ENCODE measurements at places on chromosomes 16 and 17.

DNA sequence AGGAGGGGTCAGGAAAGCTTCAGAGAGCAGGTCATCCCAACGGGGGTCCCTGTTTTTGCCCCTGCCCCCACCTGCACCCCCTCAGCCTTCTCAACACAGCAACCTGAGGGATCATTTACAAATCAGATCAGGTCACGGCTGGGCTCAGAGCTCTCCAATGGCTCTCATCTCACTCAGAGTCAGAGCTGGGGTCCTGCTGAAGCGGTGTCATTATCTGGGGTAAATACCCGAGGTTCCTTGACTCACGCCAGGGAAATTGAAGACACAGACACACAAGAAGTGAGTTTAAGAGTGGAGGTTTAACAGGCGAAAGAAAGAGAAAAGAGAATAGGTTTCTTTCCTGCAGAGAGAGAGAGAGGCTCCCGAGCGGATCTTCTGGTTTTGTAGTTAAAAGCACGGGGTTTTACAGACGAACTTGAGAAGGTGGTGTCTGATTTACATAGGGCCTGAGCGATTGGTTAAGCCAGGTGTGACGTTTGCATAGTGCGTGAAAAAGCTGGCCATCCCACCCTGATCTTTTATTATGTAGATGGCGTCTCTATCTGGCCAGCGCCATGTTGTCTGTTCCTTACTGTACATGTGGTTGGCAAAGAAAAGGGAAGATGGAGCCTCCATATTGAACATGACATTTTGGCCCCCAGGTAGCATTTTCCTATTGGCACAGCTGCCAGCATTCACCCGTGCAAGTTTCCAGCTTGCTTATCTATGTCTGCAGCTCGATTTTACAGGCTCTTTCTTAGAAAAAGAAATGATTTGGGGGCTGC is 51.4 kb downstream of the WSB1 start:
- no peak for DNase-seq

- no peak for DNase-seq
These were observed 31.9 kb downstream of the ZNF287 start for GRCh38 chr17:16537130-16537458.

DNA sequence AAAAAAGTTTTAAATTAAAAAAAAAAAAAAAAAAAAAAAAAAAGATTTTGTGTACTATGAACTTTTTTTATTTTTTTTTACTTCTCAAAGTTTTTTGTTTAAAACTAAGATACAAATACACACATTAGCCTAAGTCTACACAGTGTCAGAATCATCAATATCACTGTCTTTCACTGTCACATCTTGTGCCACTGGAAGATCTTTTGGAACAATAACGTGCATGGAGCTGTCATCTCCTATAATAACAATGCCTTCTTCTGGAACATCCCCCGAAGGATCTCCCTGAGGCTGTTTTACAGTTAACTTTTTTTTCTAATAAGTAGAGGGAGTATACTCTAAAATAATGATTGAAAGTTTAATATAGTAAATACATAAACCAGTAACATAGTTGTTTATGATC is 295.7 kb downstream of the KCNJ2 start:
- no peak for DNase-seq

DNA sequence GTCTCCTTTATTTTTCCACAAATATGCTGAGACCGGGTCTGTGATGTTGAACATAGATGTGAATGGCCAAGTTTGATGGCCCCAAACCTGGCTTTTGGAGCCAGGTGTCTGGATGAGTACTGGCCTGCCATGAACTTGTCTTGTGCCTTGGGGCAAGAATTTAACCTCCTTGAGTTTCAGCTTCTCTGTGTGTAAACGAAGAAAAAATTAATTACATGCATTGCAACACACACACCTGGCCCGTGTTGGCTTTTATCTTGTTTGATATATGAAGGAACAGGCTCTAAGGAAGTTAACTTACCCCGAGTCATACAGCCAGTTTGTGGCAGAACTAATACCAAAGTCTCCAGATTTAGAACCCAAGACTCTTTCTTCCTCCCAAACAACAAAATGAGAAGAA is 13.1 kb downstream of the FBXO39 start:
- no peak for DNase-seq

- no peak for DNase-seq
These were observed 30.3 kb upstream of the TOX3 start for GRCh38 chr16:52577130-52577706.

GRCh38 chr16:20859699-20860098 is 40.5 kb downstream of the DCUN1D3 start:
- DNase-seq = no peak

- peak; percentile 67 for DNase-seq
These were observed at the start of gene LLGL2 for GRCh38 chr17:75524970-75525805. Gene LLGL2 (plus strand): TSS chr17:75525697. CDS start chr17:75543427, 17,730 bp downstream.

DNA sequence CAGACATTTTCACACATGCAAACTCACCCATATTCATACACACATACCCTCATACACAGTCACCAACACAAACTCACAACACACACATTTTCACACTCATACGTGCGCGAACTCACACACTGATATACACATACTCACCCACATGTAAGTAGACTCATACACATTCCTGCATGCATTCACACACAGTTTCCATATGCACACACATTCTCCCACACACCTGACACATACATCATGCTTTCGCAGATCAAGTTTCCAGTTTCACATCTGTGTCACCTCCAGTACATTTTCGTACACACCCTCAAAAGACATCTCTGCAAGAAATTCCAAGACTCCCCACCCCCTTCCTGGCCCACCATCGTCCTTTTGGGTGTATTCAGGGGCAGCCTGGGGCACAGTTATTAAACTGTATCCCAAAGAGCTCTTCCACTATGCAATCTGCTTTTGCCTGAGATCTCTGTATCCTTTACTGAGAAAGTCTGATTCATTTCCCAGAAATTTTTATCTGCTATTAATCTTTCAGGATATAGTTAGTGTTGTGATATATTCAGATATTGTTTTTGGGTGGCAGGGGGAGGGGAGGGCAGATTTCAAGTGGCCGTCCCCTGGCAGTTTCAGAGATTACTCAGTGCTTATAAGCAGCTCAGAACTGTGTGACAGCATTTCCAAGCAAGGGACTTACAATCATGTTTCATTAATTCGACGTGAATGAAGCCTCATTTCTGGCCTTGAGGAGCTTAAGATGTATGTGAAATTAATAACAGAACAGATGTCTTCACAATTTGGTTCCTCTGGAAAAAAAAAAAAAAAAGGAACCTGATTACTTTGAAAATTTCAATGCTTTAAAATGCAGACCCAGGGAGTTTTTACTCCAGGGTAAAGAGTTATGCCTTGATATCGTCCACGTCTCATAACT is 35.3 kb upstream of the MMP2 start:
- no peak for DNase-seq

GRCh38 chr17:79154951-79155585 is 80.4 kb downstream of the ENGASE start:
- DNase-seq = no peak

All from stimulated activated naive B cell treated with anti-CD40 and anti-IgM and Interleukin-4, amounts not matched to agents 10 μg/mL and 1 μg/mL and 100 μg/mL, for 72 hours (primary cell).